Myometrial cell (primary cell): ENCODE measurements at places on chromosomes 6 and 20. TPM values are rescaled to one million over a fixed set of nuclear protein-coding genes. Genes with fewer than 3 reads are reported as not detected.

FHL5 gene
- not detected in 2 replicates for total RNA-seq

FERMT1 gene
- total RNA-seq = 6.6 and 7.5 TPM in 2 replicates

MEI4 gene
- not detected in 2 replicates for total RNA-seq

PRIM2 gene
- 28.8 and 34.0 TPM in 2 replicates for total RNA-seq

CNBD2 gene
- total RNA-seq = 2.0 and 3.5 TPM in 2 replicates

BPIFB1 gene
- not detected in 2 replicates for total RNA-seq

RSPH9 gene
- total RNA-seq = 0.86 and 1.2 TPM in 2 replicates

HIVEP2 gene
- 4.3 and 5.3 TPM in 2 replicates for total RNA-seq

TSHZ2 gene
- total RNA-seq = under 0.01 and 1.4 TPM in 2 replicates

WDR27 gene
- 14.4 and 17.0 TPM in 2 replicates for total RNA-seq

SPEF1 gene
- 4.6 TPM in 1 of 2 replicates, not detected in the other for total RNA-seq

FILIP1 gene
- not detected in 2 replicates for total RNA-seq

TRAPPC3L gene
- not detected in 2 replicates for total RNA-seq

RIPPLY2 gene
- total RNA-seq = not detected in 2 replicates

FAM8A1 gene
- 17.9 and 25.0 TPM in 2 replicates for total RNA-seq

CCHCR1 gene
- total RNA-seq = 23.4 and 32.3 TPM in 2 replicates

PLCB4 gene
- not detected in 2 replicates for total RNA-seq

KIAA1586 gene
- 6.1 and 11.5 TPM in 2 replicates for total RNA-seq

PFDN6 gene
- 58.7 and 93.4 TPM in 2 replicates for total RNA-seq

MYB gene
- total RNA-seq = 2.5 and 4.0 TPM in 2 replicates

OR2B2 gene
- not detected in 2 replicates for total RNA-seq

PGC gene
- total RNA-seq = not detected in 2 replicates

MAP1LC3A gene
- total RNA-seq = 30.8 and 39.5 TPM in 2 replicates

MATN4 gene
- not detected in 2 replicates for total RNA-seq

KCNK16 gene
- not detected in 2 replicates for total RNA-seq

SS18L1 gene
- 4.3 and 6.9 TPM in 2 replicates for total RNA-seq

PRND gene
- total RNA-seq = not detected in 2 replicates

BTN1A1 gene
- total RNA-seq = not detected in 2 replicates

ULBP3 gene
- total RNA-seq = 10.7 and 13.1 TPM in 2 replicates

VSX1 gene
- not detected in 2 replicates for total RNA-seq
